ENCODE measurements at places on chromosomes 6 and 20.
A peak's percentile ranks its signal among the peaks of the same experiment; 100 is the strongest.

DNA sequence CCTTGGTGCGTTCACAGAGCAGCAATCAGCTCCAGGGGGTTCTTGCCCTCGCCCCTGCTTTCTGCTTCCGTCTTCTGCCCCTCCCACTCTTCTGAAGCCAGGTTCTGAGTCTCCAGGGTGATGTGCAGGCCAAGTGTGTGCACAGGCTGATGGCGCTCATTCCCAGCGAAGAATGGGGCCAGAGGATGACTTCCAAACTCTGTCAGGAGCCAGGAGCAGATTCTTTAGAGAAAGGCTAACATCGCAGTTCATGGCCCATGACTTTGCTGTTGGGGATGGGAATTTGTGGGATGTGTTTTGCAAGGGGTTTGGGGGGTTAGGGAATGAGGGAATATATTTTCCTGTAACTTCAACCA lies 56.1 kb upstream of the CCN6 start:
- DNase-seq, result no peak

DNA sequence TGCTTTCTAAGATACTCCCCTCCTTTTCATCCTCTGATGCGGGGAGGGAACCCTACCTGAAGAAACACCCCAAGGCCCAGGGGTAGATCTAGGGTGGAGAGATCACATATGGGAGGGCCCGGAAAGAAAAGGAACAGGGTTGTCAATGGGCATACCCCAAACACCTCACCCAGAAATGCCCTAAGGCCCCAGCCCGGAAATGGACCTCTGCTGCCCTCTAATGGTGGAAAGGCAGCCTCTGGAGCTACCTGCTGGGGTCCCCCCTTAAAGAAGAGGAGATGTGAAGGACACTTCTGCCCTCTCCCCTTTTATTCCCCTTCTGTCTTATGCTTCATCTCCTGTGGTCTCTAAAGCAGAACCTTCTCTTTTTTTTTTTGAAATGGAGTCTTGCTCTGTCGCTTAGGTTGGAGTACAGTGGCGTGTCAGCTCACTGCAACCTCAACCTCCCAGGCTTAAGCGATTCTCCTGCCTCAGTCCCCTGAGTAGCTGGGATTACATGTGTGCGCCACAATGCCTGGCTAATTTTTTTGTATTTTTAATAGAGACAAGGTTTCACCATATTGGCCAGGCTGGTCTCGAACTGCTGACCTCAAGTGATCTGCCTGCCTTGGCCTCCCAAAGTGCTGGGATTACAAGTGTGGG lies 458 bp upstream of the ARMC12 start:
- DNase-seq, result peak; percentile 93

DNA sequence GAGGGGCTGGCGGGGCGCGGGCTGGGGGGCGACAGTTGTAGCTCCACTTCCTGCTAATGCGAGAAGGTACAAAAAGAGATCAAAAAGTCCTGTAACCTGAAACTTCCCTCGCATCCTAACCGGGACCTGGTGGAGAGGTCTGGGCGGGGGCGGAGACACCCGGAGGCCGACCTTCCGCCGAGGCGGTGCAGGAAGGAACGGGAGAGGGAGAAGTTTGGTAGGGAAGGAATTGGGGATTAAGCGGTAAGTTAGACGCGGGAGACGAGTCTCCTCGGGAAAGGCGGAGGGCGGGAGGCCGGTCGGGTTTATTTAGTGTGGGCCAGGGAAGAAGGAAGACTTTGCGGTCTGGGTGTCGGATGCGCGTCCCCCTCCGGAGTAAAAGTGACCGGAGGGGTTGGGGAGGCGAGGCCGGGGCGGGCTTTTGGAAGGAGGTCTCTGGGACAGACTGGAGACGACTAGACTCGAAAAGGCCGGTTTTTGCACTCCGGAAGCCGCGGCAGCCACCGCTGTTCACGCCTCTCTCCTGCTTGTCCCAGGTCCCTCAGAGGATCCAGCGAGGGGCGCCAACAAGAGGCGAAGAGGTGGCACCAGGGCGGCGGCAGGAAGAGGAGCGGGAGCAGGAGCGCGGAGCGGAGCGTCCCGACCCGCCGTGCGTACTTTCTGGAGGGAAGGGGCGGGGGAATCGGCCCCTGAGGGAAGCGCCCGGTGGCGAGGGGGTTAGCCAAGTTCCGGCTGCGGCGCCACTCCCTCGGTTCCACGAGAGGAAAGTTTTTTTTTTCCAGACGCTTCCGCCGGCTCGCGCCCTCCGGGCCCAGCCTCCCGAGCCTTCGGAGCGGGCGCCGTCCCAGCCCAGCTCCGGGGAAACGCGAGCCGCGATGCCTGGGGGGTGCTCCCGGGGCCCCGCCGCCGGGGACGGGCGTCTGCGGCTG lies 734 bp downstream of the TPBG start:
- peak; percentile 29 for DNase-seq

- peak; percentile 59 for DNase-seq
These were observed 34.9 kb downstream of the RNF24 start for GRCh38 chr20:3980260-3981131.

GRCh38 chr6:961407-961960 lies 268.5 kb upstream of the EXOC2 start:
- no peak for DNase-seq

- DNase-seq, result no peak
These were observed 94.8 kb upstream of the PTPRT start for GRCh38 chr20:43284486-43284885.

DNA sequence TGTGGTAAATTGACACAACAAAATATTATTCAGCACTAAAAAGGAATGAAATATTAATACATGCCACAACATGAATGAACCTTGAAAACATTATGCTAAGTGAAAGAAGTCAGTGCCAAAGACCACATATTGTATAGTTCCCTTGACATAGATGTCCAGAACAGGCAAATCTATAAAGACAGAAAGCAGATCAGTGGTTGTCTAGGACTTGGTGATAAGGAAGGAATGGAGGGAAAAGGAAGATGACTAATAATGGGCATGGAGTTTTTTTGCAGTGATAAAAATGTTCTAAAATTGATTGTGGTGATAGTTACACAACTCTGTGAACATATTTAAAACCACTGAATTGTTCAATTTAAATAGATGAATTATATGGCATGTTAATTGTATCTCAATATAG lies 32.5 kb downstream of the TBX18 start:
- no peak for DNase-seq

DNA sequence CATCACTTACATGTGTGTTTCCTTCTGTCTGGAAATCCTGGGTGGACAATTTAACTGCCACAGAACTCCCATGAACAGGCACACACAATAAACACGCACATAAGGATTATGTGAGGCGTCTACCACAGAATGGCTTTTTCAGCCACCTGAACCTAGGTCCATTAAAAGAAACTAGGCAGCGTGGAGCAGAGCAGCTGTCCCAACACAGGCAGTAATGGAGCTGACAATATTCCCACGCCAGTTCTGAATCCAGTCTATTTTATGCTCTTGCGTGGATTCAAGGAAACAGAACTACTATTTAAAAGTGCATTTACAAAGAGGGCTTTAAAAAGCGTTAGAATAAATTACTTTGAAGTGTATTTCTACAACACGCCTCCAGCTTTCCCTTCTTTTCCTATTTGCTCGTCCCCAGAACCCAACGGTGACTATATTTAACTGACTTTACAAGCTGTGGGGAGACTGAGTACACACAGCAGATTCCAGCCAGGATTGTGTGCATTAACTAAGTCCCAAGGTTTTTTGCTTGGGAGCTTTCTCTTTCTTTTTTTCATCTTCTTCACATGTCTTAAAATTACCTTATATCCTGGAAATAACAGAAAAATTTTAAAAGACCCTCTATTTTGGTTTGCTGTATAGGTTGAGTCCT lies 95.9 kb downstream of the GMDS start:
- DNase-seq, result no peak
